ENCODE measurements at places on chromosomes 6 and 20.
A peak's percentile ranks its signal among the peaks of the same experiment; 100 is the strongest.

DNA sequence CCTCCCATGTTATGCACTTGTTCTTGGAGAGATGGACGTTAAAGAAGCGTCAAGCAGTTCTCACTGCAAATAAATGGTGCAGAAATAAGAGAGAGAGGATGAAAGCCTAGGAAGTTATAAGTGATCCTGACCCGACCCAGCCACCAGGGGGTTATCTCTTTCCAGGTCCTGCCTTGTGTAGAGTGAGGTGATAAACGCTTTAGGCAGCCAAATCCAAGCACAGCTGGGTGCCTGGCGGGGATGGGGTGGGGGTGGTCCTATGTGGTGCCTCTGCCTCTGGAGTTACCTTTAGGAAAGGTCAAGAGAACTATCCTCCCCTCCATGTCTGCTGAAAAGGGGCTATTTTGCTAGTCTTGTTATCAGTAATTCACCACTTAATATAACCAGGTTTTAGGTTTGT, 9.2 kb upstream of the TFAP2A start:
- DNase-seq, result peak; percentile 40

DNA sequence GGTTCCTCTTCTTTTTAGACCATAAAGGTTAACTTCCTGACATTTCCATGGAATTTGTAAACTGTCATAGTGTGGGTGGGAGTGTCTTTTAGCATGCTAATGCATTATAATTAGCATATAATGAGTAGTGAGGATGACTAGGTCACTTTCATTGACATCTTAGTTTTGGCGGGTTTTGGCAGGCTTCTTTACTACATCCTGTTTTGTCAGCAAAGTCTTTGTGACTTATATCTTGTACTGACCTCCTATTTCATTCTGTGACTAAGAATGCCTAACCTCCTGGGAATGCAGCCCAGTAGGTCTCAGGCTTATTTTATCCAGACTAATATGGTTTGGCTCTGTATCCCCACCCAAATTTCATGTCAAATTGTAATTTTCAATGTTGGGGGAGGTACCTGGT, 149.6 kb upstream of the SYNCRIP start:
- no peak for DNase-seq

DNA sequence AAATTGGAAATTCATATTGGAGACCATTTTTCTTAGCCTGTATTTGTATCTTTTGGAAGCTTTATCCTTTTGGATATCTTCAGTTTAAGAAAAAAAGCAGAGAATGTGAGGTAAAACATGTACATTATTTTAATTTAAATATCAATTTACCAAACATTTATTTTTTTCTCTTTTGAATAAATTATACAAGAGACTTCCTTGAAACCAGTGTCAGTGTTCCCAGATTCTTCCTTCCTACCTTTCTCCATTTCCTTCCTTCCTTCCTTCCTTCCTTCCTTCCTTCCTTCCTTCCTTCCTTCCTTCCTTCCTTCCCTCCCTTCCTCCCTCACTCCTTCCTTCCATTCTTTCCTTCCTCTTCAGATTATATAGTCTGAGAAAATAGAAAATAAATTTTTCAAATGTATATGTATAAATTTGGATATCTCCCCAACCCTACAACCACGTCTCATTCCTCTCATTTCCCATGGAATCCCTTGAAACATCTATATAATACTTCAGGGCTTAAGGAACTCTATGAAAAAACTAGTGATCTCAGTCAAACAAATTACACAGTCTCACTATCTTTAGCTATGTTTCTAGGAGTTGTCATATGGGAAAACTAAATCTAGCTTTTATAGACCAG, 528.4 kb downstream of the GRIK2 start:
- DNase-seq, result no peak

GRCh38 chr6:15430931-15431405, 185.1 kb downstream of the JARID2 start:
- no peak for DNase-seq

DNA sequence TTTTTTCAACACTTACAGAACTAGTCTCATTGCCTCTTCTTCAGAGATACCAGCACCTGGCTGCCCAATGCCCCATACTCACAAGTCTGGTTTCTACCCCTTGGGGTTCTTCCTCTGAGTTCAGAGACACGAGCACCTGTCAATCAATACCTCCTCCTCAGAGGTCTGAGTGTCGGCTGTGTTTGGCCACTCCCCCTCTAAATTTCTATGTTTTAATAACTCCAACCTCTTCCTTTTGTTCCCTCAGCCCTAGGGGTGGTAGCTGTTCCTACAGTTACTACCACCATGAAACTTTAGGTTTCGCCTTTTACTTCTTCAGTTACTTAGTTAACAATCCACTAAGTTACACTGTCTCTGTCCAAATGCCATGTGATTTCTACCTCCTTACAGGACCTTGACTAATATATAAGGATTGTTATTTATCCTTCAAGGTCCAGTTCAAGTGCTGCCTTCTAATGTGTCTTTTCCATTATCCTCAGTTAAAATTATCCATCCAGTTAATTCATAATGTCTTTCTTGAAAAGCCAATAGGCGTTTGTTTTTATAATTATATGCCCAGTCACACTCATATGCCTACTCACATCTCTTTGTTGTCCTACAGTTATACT, 14.6 kb upstream of the PHF20 start:
- DNase-seq, result no peak

GRCh38 chr20:9114709-9115108, 45.8 kb downstream of the PLCB4 start:
- no peak for DNase-seq

GRCh38 chr6:132713352-132714134, at the start of gene VNN1:
TSS of gene VNN1 (minus strand) at chr6:132714055. CDS start at chr6:132714035, 20 bp downstream.
- no peak for DNase-seq

- DNase-seq, result no peak
These were observed 59.8 kb upstream of the HSF2 start for GRCh38 chr6:122339661-122340060.

DNA sequence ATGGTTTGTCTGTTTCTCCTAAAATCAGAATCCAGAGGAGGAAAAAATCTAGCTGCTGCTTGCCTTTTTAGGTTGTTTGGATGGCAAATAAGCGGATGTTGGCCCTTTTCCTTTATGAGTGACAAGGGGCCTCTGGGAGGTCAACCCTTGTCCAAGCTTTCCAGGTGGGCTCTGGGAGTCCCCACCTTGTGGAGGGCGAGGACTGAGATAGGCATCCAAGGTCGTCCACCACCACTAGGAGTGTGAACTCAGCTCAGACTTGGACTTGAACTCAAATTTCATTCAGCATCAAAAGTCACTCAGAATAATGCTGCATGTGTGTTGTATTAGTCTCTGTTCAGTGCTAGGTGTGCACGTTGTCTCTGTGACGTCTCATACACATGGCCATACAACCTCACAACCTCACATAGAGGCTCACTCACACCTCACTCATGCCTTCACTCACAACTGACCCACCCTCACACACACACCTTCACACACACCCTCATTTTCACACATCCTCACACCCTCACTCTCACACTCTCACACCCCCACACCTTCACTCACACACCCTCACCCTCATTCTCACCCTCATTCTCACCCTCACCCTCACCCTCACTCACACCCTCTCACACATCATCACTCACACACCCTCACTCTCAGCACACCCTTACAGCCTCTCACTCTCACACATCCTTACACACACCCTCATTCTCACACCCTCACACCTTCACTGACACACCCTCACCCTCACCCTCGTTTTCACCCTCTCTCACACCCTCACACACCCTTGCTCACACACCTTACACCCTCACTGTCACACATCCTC, 18.0 kb downstream of the DYNLT1 start:
- no peak for DNase-seq

- peak; percentile 67 for DNase-seq
These were observed 55.2 kb upstream of the RREB1 start for GRCh38 chr6:7052443-7053011.

DNA sequence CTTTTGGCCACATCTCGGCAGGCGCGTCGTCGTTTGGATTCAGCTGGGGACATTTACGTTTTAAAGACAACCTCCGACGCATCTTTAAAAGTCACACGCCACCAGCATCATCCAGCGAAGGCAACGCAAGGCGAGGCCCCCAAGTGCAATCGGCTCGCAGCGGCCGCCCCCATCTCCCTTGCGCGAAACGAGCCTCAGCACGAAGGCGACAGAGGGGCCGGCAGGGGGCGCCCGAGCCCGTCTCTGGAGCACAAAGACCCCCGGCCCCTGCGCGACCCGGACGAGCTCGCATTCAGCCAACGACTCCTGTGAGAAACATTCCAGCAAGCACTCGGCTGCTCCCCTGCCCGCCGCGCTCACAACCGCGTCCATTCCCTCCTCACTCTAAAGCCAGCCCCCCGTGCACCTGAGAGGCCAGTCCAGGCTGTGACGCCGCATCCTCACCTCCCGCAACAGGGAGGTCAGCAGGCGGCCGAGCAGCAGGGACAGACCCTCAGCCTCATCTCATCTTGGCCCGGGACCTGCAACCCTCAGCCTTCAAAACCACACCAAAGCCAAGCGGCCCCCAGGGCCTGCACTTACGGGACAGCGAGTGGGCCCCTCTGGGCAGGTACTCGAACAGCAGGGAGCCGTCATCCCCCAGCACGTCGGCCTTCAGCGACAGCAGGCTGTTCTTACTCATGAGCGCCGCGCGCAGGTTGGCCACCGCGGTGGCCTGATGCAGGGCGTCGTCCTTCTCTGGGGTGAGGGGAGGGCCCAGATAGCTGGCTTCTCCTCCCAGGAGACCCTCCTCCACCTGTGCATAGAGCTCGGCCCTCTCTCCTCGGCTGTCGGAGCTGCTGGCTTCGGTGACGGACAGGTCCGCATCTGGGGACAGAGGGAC, 35.8 kb downstream of the SLC2A4RG start:
- peak; percentile 68 for DNase-seq

- DNase-seq, result no peak
These were observed 32.6 kb upstream of the SERPINB9 start for GRCh38 chr6:2935566-2936291.

DNA sequence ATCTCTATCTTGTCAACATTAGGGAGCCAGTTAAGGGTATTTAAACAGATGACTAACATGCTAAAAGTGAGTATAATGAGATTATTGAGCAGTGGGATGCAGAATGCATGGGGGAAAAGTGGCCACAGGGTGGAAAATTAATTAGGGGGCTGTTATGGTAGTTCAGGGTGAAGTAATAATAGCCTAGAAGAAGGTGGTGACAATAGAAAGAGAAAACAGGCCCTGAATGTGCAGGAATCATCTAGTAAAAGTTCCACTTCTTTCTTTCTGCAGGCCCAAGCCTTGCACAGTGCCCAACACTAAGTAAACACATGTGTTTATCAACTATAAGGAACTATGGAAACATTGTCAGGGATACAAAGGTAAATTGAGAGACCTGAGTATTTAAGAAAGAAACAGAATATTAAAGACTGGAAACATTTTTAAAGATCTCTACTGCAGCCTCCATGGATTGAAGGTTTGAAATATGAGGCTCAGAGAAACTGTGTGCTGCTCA, 7.1 kb upstream of the MYB start:
- DNase-seq, result no peak

GRCh38 chr6:112600168-112600567, 253.0 kb downstream of the RFPL4B start:
- no peak for DNase-seq

GRCh38 chr6:1784422-1784884, 174.7 kb downstream of the FOXC1 start:
- no peak for DNase-seq

GRCh38 chr20:62860391-62860923, 1.2 kb downstream of the TCFL5 start:
- DNase-seq, result peak; percentile 5

DNA sequence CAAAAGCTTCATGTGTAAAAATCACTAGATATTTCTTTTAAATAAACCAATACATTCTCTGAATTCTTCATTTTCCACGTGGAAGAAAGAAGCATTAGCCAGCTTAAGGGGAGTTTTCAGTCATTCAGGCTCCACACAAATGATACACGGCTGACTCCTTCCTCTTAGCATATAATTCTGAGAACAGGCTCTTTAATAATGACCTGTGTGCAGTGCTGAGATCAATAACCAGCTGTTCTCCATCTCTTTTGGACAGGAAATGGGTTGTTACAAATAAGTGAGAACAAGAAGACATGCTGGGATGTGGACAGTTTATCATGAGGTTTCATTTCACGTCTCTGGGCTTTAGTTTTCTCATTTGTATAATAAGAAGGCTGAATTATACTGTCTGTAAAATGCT, 146.9 kb upstream of the C6orf118 start:
- DNase-seq, result no peak

GRCh38 chr6:166529586-166529985, 56.9 kb downstream of the RAMACL start:
- DNase-seq, result no peak

Data from NCI-H1105 treated with DMSO at 0.1 percent for 48 hours (cell line).